ENCODE measurements at places on chromosomes 2 and 18.

DNA sequence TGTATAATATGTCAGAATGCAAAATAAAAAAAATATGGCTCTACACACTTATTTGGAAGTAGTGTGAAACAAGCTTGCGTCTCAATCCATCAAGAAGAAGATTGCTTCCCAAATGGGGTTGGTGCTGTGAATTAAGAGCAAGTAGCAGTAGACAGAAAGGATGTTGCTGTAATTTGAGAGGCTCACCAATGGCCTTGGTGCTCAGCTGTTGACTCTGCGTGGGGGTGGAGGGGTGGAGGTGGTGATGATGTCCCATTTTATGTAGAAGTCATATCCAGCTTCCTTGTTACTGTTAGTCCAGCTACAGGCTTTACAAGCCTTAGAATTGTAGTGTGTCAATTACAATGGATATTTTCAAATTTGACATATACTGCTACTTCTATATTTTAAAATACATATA, 223.4 kb upstream of the RND3 start:
- DNase-seq, result no peak

- no peak for DNase-seq
Observed at GRCh38 chr2:69466728-69467127, 29.5 kb upstream of the NFU1 start.

- no peak for DNase-seq
Observed at GRCh38 chr2:207704078-207704477, 7.4 kb upstream of the CCNYL1 start.

GRCh38 chr18:58776084-58776483, 88.6 kb upstream of the ZNF532 start:
- DNase-seq, result no peak

GRCh38 chr2:235149736-235150135, 197.9 kb downstream of the SH3BP4 start:
- DNase-seq, result no peak

GRCh38 chr2:174535083-174535482, 48.3 kb upstream of the GPR155 start:
- DNase-seq, result no peak

DNA sequence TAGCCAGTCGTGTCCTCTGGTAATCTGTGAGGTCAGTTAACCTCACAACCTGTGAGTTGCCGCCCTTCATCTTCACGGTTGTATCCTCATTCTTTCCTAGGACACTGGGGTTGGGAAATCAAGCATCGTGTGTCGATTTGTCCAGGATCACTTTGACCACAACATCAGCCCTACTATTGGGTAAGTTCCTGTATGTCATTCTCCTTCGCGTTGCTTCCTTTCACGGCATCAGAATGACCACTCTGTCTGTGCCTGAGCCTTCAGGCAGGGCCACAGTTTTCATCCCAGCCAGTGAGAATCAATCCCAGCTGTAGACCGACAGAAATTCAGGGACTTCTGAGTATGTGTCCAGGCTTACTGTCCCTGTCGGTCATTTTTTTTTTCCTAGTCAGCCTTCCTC, 67.1 kb downstream of the RAB31 start:
- no peak for DNase-seq

- DNase-seq, result no peak
Observed at GRCh38 chr2:85669549-85669948, 1.6 kb upstream of the SFTPB start.

GRCh38 chr2:232925153-232925820, 55.2 kb downstream of the SNORC start:
- no peak for DNase-seq

GRCh38 chr2:230225486-230225885, at the start of gene SP140:
TSS of gene SP140 (plus strand) at chr2:230225736. CDS start at chr2:230225845, 109 bp downstream.
- DNase-seq, result peak; percentile 89

DNA sequence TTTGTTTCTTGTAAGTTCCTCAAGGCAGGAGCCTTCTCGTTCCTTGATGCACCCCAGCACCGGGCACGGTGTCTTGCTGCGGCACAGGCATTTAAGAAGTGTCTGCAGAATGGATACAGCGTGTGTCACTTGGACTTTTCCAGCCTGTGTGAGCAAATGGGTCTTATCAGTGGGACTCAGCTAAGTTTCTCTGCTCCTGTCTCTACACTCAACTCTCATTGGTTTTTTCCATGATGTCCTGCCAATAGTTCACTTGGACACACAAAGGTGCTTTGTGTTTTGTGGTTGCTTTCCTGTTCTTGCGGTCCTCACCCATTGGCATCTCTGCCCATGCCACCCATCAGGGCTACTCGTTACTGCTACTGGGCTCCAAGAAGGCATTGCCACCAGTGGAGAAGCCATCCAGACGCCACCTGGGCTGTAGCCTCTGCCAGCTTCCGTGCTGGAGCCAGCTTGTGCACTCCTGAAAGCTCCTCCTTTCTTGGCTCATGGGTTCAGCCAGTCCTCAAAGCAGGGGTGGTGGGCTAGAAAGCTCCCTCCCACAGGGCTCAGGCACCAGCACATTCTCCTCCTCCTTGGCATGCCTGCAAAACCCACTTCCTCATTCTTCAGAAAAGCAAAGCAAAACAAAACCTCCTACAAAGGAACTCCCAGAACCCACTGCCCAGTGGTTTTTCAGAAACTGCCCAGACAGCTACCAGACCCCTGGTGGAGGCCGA, 41.4 kb downstream of the IL1R2 start:
- DNase-seq, result no peak

- DNase-seq, result no peak
Observed at GRCh38 chr18:13235981-13236380, 17.4 kb downstream of the LDLRAD4 start.

GRCh38 chr18:77123320-77124231, 9.0 kb downstream of the MBP start:
- DNase-seq, result no peak

- peak; percentile 25 for DNase-seq
Observed at GRCh38 chr18:63979409-63979920, 9.6 kb downstream of the SERPINB8 start.

- no peak for DNase-seq
Observed at GRCh38 chr2:101087638-101088037, 63.5 kb downstream of the TBC1D8 start.

DNA sequence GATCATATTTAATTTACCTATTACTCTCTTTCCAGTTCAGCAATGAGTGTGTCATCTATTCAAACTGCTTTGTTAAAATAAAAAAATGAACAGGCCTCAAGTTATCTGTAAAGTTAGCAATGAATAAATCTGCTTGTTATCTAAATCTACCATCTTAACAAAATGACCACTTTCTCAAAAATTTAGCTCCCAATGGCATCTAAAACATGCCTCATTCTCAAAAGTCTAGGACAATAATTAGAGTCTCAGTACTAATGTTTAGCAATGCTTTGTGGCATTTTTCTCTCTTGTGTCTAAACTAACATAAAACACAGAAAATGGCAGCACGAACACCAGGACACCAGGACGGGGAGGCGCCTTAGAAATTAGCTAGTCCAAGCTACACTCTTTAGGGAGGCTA, 3.6 kb upstream of the ASAP2 start:
- DNase-seq, result no peak

DNA sequence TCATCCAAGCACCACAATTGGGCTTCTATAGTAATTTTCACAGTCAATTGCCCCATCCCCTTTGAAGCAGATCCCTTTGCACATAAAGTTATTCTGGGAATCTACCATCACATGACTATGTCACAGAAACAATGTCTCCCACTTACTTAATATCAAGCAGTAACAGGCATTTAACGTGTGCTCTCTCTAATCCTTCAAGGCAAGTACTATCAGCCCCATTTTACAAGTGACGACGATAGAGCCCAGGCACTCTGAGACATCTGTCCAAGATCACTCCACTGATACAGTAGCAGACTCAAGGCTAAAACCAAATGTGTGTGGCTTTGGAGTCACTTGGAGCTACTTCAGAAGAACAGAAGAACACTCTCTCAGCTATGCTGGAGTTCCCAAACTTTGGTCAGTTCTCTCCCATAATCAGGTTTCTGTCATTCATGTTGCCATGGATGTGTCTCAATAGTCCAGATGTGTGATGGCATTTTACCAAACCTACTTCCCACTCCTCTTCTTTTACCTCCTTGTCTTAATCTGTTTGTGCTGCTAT, 39.7 kb downstream of the PID1 start:
- DNase-seq, result no peak

- DNase-seq, result no peak
Observed at GRCh38 chr2:238006510-238006909, 39.7 kb downstream of the UBE2F start.

- DNase-seq, result no peak
Observed at GRCh38 chr2:158115202-158115767, 13.6 kb downstream of the UPP2 start.

DNA sequence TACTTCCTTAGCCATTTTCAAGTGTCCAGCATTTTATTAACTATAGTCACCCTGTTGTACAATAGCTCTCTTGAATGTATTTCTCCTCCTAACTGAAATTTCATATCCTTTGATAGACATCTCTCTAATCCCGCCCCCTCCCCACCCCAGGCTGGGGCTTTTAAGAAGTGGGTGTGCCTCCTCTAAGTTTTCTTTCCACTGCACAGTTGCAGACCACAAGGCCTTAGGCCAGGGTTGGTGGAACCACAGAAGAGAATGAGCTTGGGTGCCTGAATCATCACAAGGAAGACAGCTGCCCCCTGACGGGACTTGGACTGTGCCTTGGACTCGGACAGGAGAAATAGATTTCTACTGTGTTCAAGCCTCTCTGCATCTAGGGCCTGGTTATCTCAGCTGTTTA, 193.4 kb downstream of the HAUS1 start:
- no peak for DNase-seq

DNA sequence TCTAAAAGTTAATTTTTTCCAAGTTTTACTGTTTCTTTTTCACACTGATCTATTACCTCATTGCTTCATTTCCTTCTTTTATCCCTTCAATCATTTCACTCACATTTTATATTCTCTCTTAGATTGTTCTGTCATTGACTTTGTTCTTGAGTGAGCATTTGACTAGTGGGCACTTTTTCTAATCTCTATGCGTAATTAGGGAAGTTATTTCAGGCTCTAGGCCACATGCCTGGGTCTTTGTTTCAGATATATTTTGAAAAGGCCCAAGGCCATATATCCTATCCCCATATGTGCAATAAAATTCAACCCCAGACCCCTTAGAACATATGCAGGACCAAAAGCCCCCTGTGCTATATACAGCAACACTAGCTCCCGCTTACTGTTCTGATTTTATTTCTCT, 61.2 kb downstream of the MSH6 start:
- DNase-seq, result no peak

DNA sequence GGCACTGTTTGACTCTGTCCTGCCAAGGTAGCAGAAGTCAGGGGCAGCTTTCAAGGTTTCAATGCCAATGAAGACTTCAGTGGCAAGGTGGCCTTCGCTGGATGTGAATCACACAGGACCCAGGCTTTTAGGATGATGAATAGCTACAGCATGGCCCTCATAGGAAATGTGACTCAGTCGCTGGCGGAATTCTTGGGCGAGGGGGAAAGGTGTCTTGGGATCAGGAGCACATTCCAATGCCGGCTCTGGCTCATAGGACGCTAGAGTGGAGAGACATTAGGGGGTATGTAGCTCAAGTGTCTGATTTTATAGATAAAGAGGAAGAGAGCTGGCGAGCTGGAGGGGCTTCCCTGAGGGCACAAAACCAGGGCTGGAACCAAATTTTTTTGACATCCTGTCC, 68.6 kb downstream of the SMIM21 start:
- DNase-seq, result no peak

GRCh38 chr2:41717839-41718238, 330.0 kb upstream of the PKDCC start:
- DNase-seq, result no peak

DNA sequence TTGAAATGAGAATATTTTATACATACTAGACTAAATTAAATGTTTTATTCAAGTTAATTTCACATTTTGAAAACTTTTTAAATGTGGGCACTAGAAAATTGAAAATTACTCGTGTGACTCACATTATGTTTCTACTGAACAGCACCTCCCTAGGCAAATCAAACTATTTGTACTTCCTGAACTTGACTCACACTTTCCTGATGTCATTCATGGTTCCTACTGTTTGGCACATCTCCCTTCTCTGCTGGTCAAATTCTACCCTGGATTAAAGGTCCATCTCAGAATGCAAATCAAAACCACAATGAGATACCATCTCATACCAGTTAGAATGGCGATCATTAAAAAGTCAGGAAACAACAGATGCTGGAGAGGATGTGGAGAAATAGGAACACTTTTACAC, 16.7 kb downstream of the LHCGR start:
- no peak for DNase-seq

DNA sequence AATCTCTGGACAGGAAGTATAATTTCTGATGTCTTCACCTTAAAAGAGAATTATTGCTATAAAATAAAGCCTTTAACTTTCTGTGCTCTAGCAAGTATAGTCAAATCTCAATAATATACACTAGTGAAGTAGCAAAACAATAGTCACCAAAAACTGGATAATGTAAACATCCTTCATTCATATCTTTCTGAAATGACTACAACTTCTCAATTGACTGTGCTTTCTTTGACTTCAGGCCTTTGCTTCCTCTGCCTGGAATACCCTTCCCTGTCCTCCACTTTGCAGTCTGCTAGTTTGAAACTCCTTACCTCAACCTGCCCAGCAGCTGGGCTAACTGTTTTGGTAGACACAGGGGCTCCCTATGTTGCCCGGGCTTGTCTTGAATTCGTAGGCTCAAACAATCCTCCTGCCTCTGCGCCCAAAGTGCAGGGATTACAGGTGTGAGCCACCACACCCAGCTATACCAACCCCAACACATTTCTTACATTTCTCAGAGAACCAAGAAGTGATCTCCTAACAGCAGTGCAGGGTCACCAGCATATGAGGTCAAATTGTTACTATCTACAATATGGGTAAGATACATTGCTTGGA, 6.6 kb upstream of the PCBP1 start:
- DNase-seq, result no peak

DNA sequence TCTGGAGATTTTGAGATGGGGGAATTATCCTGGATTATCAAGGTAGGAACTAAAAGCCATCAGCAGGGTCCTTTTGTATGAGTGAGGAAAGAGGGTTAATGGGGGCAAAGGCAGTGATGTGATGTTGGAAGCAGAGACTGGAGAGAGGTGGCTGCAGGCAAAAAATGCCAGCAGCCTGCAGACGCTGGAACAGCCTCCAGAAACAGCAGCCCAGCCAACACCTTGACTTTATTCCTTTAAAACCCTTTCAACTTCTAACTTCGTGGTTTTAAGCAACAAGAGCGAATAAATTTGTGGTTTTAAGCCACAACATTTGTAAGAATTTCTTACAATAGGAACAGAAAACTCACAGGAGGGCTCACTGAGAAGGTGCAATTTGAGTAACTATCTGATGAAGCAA, 523.1 kb upstream of the HS6ST1 start:
- DNase-seq, result no peak

DNA sequence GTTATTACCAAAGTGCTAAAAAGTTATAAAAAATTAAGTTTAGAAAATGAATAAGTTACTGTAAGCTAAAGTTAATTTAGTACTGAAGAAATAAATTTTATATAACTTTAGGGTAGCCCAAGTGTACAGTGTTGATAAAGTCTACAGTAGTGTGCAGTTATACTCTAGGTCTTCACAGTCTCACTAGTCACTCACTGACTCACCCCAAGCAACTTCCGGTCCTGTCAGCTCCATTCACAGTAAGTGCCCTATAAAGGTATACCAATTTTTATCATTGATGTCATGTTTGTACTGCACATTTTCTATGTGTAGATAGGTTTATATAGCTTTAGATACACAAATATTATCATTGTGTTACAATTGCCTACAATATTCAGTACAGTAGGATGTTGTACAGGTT, 518.3 kb upstream of the PIK3C3 start:
- no peak for DNase-seq

- no peak for DNase-seq
Observed at GRCh38 chr18:76451396-76452331, 43.4 kb downstream of the ZNF516 start.

GRCh38 chr18:10202845-10203321, 251.6 kb upstream of the APCDD1 start:
- DNase-seq, result no peak

- DNase-seq, result no peak
Observed at GRCh38 chr2:206084439-206084869, 1.5 kb downstream of the INO80D start.
